ENCODE measurements at places on chromosomes 16 and 17.

GRCh38 chr17:54307351-54307750 lies 484.6 kb downstream of the KIF2B start:
- no peak for DNase-seq

DNA sequence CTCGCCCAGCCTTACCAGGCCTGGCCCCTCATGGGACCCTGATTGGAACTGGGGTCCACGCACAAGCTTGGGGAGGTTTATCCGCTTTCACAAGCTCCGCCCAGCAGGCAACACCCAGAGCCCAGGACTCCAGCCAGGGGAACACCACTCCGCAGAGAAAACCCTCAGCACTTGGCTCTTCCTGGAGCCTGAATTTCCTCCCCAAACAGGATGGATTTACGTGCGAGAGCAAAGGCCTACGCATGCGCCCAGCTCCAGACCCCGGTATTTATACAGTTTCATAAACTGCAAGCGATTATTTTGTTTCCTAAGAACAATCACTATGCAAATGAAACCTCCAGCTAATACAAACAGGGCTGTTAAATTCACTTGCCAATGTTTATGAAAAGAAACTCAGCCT lies 22.8 kb downstream of the ZNF423 start:
- no peak for DNase-seq

DNA sequence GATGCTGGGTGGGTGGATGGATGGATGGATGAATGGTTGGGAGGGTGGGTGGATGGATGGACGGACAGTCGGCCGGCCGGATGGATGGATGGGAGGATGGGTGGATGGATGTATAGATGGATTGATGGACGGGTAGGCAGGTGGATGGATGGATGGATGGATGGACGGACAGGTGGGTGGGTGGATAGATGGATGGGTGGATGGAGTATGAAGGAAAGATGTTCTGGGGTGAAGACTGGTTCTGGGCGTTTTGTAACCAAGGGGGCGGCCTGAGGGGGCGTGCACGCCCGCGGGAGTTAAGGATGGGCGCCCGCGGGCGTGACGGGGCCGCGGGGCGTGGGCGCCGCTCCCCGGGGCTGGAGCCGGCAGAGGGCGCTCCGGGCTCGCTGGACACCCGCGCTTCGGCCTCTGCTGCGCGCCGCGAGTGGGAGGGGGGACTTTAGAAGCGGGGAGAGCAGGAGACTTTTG lies at the start of gene NECAB2:
TSS of gene NECAB2 (plus strand) at position 407 of the 468 bp plus-strand sequence. CDS start 405 bp downstream, outside the sequence.
- no peak for DNase-seq

GRCh38 chr17:73316919-73317505 lies 5.2 kb upstream of the CDC42EP4 start:
- peak; percentile 70 for DNase-seq

- DNase-seq = no peak
These were observed 1.8 kb downstream of the ASGR1 start for GRCh38 chr17:7177191-7177953.

DNA sequence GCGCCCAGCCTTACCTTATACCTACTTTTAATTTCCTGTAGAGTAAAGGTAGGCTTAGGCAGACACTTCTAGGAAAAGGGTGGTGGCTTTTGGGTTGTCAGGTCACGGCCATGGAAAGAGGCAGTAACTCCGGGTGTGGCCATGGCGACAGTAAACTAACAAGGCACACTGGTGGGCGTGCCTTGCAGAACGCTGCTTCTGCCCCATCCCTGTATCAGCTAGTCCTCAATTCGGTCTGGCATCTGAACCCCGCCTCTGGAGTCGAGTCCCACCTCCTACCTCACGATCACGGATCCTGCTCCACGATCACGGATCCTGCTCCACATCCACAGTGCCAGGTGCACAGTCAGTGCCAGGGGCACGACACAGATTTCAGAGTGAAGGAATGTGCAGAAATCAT lies 5.6 kb downstream of the ADCY9 start:
- no peak for DNase-seq

DNA sequence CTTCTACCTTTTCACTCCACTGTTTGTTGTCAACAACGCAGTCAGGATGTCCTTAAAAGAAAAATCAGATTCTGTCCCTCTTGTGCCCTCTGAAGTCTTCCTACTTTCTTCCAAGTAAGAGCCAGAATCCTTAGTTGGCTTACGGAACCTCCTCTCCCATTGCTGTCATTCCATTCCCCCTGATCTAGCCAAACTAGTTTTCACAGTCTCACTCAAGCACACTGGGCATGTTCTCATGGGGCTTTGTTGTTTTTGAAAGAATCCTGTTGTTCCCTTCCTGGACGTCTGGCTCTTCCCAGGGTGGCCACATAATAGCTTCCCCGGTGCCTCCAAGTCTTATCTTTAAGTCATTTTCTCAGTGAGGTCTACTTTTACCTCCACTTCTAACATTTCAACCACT lies 158.6 kb upstream of the ELAC2 start:
- DNase-seq = no peak

DNA sequence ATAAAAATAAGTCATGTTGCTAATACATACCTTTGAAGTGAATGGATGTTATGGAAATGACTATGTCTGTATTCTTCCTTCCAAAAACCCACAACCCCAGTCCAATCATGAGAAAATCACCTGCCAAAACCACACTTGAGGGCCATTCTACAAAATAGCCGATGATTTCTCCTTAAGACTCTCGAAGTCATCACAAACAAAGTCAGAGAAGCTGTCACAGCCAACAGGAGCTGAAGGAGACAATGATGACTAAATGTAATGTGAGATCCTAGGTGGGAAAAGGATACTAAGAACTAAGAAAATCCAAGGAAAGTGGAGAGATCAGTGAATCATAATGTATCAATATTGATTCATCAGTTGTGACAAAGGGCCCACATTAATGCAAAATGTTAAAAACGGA lies 432.9 kb upstream of the DYNLRB2 start:
- DNase-seq = no peak

DNA sequence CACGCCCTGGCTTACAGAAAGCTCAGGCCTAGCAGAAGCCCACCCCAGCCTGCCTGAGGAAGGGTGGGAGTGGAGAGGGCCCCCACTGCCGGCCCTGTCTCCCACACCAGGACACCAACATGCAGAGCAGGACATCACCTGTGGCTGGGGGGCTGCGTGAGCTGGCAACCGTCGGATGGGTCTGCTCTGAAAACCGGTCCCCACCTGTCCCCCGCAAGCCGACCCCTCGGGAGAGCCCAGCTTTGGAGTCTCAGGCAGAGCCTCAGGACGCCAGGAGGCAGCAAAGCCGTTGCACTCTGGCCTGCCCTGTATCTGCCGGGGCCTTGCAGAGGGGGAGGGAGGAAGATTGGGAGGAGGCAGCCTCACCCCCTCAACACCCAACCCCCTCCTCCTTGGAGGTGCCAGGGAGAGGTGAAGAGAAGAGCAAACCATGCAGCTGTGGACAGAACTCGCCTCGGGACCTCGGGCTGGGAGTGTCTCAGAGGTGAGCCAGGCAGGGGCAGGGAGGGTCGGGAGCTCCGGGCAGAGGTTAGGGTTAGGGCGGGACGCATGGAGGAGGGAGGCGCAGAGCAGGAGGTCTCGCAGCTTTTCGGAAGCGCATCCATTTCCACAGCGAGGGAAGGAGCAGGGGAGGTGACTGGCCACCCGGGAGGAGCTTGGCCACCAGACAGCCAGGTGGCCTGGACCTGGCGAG lies 30.4 kb upstream of the ZC3H18 start:
- DNase-seq = no peak

DNA sequence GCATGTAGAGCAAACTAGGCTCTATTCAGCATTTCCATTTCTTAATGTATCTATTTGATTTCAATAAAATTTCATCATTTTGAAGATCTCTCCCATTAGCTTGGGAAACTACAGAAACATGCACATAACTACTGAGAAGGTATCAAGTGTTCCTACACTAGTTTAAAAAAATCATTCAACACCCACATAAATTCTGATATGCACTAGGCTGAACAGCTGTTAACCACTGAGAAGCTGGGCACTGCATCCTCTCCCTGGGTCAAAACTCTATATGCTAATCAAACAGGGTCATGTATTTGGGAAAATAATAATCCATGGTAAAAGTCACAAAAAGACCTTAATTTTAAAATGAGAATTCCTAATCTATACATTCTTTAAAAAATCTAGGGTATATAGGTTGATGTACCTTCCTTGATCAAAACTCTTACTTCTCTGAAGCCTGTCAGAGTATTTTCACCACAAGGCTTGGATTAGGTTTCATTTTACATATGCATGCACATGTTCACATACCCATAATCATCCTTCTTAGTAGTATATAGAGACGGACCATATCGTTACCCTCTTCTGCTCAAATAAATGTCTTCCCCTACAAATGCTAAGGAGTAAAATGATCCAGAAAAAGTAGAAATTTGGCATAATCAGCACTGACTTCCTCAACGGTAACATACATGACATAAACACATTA lies 57.2 kb downstream of the KANSL1 start:
- DNase-seq = no peak

DNA sequence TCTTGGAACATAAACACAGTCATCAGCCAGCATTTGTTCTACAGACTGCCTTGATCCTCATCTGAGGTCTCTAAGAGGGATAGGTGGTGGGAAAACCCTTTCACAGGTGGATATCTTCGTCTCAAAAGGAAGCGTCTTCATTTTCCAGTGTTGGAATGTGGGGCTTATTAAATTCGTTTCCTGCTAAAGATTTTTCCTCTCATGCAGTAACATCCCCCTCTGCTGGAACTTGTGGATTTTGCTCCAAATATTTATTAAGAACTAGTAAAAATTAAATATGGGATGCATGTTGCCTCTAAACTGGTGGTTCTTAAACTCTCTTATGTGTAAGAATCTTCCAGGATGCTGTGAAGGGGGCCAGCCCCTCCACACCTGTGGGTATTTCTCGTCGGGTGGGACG lies 20.1 kb upstream of the MLYCD start:
- no peak for DNase-seq

GRCh38 chr16:57304169-57305061 lies 19.9 kb upstream of the PLLP start:
- peak; percentile 40 for DNase-seq

DNA sequence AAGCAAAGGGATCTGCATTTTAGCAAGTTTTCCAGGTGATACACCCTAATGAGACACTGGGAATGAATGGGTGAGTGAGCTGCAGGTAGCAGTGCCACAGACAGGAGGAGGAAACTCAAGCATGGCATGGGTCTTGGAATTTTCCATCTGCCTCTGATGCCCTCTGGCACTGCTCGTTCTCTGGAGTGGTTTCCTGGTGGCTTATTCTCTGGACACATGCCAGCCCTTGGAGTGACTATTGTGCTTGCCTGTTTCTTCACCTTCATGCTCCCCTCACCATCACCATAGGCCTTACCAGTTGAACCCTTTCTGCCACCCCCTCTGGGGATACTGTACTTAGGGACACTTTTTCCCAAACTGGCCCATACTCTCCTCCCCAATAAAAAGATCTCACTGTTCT lies 1.6 kb downstream of the COASY start:
- DNase-seq = no peak

GRCh38 chr17:1179112-1179817 lies 516 bp downstream of the ABR start:
- DNase-seq = no peak

- no peak for DNase-seq
These were observed 911 bp upstream of the NACA2 start for GRCh38 chr17:61591930-61592329.

DNA sequence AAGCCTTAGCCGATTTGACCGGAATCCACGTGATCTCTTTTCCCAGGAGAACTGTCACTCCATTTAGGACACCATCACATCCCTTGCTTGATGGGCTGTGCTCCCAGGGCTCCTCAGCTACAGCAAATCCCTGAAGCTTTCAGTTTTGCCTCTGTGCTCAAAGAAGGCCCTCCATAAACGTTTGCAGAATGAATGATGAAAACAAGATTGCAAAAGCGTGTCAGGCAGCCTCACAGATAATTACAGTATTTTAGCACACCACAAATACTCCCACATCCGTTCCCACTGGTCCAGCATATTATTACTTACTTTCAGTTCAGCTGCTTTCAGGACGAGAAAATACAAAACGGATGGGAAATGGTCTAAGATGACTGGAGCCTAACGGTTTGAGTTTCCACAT lies 84.6 kb downstream of the USP31 start:
- peak; percentile 53 for DNase-seq

GRCh38 chr17:64259426-64259825 lies 3.6 kb downstream of the TEX2 start:
- no peak for DNase-seq

GRCh38 chr17:14813649-14814370 lies 451.3 kb downstream of the PMP22 start:
- DNase-seq = no peak

DNA sequence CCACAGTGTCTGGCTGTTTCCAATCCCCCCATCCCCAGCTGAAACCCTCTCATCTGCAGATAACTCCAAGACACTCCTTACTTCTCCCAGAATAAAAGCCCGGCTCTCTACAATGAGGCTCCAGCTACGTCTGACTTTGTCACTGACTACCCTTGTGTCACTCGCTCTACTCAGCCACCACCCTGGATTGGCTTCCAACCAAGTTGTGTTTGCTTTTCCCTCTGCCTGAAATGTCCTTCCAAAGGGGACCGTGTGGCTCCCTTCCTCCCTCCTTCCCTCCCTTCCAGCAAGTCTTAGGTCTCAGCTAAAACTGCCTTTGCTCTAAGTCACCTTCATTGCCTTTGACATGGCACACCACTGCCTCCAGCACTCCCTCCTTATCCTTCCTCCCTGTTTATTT lies 42.8 kb downstream of the CDH1 start:
- no peak for DNase-seq

GRCh38 chr17:75783069-75783783 lies 1.4 kb upstream of the UNK start:
- DNase-seq = peak; percentile 83

- DNase-seq = no peak
These were observed 9.2 kb downstream of the UBFD1 start for GRCh38 chr16:23566724-23567123.

GRCh38 chr17:74646231-74646630 lies 22.7 kb upstream of the CD300E start:
- DNase-seq = no peak

GRCh38 chr16:17312094-17312710 lies 158.6 kb downstream of the XYLT1 start:
- no peak for DNase-seq

DNA sequence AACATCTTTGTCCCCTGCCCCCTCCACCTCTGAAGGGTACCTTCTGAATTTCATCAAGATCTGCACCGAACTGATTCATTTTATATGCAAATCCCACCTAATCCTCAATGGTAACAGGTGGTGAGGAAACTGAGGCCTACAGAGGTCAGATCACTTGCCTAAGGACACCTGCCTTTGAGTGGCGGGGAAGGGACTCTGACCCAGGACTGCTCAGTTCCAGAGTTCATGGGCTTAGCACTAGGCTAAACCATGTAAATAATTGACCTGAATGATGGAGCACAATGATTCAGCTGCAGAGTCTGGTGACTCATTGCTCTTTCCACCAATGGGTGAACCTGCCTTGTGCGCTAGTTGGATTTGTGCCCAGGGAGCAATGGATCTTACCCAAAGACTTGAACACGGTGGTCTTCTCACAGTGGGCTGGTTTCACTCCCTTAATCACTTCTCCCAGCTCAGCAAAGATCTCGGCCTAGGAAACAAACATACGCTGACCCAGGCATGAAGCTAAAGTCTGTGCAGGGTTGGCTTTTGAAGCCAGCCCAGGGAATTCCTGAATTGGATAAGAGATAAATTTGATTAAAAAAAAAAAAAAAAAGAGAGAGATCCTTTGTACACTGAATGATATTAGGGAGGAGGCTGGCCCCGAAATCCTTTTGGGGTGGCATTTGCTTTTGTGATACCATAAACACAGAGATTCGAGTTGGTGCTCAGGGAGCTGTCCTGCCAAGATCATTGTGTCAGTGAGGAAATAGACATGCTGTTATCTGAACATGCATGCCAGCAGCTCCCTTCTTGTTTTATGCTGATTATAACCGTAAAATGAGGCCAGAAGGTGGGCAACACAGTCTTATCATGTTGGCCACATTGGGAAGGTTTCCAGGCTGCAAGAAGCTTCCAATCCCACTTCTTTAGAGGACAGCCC lies 17.0 kb downstream of the CRYM start:
- DNase-seq = no peak
